ENCODE measurements at places on chromosomes 11 and 22. TPM values are rescaled to one million over a fixed set of nuclear protein-coding genes. Genes with fewer than 3 reads are reported as not detected.

MYO7A gene
- 1.5 TPM for total RNA-seq

PHOX2A gene
- 0.05 TPM for total RNA-seq

YPEL1 gene
- total RNA-seq, result 9.1 TPM

SYT9 gene
- 0.05 TPM for total RNA-seq

KCNK4 gene
- not detected for total RNA-seq

CDCA5 gene
- 26.8 TPM for total RNA-seq

UBQLN3 gene
- total RNA-seq, result under 0.01 TPM

TPBGL gene
- 0.05 TPM for total RNA-seq

PLAAT4 gene
- 68.3 TPM for total RNA-seq

APOC3 gene
- total RNA-seq, result 1.1 TPM

MPZL2 gene
- 18.1 TPM for total RNA-seq

TIMP3 gene
- total RNA-seq, result 8.7 TPM

CD3D gene
- 1,261 TPM for total RNA-seq

NLRP14 gene
- 0.94 TPM for total RNA-seq

PRRG4 gene
- total RNA-seq, result 3.1 TPM

INPP5J gene
- 0.47 TPM for total RNA-seq

DEUP1 gene
- total RNA-seq, result 0.33 TPM

CTSW gene
- 18.5 TPM for total RNA-seq

SGSM1 gene
- total RNA-seq, result 0.38 TPM

DENND6B gene
- 1.4 TPM for total RNA-seq

TRIM51 gene
- not detected for total RNA-seq

PPFIA1 gene
- total RNA-seq, result 22.0 TPM

ARSA gene
- 10.7 TPM for total RNA-seq

SMPD1 gene
- 17.4 TPM for total RNA-seq

FANCF gene
- 10.1 TPM for total RNA-seq

BIRC3 gene
- total RNA-seq, result 63.6 TPM

BDNF gene
- total RNA-seq, result 0.24 TPM

LBHD1 gene
- total RNA-seq, result 4.0 TPM

OR10G4 gene
- total RNA-seq, result not detected

F2 gene
- 0.14 TPM for total RNA-seq

MPZL3 gene
- total RNA-seq, result 3.9 TPM

CASP4 gene
- 82.6 TPM for total RNA-seq

CD3G gene
- 227 TPM for total RNA-seq

NXPE1 gene
- total RNA-seq, result 0.05 TPM

OR5P2 gene
- total RNA-seq, result not detected

APOL4 gene
- 4.8 TPM for total RNA-seq

TRMT2A gene
- total RNA-seq, result 69.3 TPM

APOA1 gene
- total RNA-seq, result 2.3 TPM

GPR83 gene
- total RNA-seq, result 0.14 TPM

NLRP10 gene
- total RNA-seq, result not detected

SLC37A4 gene
- 8.5 TPM for total RNA-seq

GRAMD1B gene
- 15.6 TPM for total RNA-seq

RFPL1 gene
- 0.05 TPM for total RNA-seq

PARVB gene
- total RNA-seq, result 14.5 TPM

GNAZ gene
- total RNA-seq, result 0.66 TPM

SMC1B gene
- total RNA-seq, result 0.19 TPM

ACTN3 gene
- total RNA-seq, result 0.05 TPM

Measured in thymus (tissue), 14 donors.